ENCODE measurements at places on chromosomes 13 and 19.

DNA sequence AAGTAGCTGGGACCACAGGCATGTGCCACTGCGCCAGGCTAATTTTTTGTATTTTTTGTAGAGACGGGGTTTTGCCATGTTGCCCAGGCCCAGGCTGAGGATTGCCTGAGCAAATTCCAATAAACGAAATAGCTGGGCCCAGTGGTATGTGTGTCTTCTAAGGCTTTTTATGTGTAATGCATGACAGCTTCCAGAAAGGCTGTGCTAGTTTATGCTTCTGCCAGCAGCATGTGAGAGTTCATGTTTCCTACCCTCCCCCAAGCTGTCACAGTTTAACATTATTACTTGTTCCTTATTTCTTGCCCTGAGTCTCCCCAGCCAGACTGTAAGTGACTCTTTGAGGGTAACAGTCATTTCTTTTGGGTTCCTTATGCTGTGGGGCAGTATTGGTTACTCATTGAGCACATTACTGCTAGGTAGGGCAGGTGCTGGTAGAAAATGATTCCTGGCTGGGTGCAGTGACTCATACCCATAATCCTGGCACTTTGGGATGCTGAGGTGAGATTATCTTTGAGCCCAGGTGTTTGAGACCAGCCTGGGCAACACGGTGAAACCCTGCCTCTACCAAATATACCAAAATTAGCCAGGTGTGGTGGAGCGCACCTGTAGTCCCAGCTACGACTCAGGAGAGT, 13.6 kb downstream of the GPATCH1 start:
- DNase-seq = no peak

GRCh38 chr13:37636701-37637100, 38.1 kb upstream of the POSTN start:
- DNase-seq = no peak

DNA sequence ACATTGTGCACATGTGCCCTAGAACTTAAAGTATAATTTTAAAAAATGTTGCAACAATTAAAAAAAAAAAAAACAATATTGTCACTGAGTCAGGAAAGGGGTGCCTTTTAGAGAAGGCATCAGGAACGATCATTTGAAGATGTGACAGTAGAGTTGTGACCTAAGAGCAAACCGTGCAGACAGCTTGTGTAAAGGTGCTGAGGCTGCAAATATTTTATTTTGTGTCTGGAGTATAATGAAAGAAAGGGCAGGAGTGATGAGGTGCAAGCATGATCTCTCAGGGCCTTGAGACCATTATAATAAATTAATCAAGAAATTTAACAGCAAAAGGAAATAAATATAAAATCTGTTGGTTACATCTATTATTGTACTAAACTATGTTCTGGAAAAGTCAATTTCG, 1219.7 kb downstream of the OLFM4 start:
- no peak for DNase-seq

GRCh38 chr13:41411522-41411921, 45.8 kb upstream of the RGCC start:
- peak; percentile 22 for DNase-seq

- DNase-seq = no peak
These were observed 113.8 kb downstream of the IRS2 start for GRCh38 chr13:109672545-109672944.

- DNase-seq = no peak
These were observed 5.1 kb downstream of the COL4A1 start for GRCh38 chr13:110301606-110302553.

GRCh38 chr13:97339988-97340749, 93.8 kb upstream of the RAP2A start:
- no peak for DNase-seq

GRCh38 chr13:99275093-99275469, 16.9 kb upstream of the GPR18 start:
- peak; percentile 51 for DNase-seq

DNA sequence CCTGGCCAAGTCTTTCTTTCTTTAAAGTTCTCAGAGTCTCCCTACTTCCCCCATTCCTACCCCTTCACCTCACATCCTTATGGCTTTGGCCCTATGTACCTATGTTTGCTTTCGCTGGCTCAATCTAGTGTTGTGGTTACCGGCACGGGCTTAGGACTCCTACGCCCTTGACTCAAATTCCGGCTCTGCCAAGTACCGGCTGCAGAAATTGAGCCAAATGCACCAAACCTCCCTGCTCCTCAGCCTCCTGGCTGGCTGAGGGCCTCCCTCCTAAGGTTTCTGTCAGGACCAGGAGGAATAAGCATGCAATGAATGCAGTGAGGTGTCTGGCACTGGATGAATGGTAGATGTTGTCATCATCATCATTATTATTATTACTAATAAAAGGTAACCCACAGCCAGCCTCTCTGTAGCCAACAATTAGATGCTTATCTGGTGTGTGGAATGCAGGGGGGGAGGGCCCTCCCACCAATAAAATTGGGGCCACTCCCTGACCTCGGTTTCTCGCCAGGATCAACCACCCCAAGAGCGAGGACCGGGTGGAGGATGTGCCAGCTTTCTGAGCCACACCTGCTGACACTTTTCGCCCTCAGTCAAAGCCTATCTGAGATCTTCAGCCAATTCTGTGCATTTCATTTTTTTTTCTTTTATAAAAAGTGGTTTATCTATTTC, 20.7 kb downstream of the KLK5 start:
- DNase-seq = no peak

GRCh38 chr13:110409581-110409992, 102.5 kb downstream of the COL4A2 start:
- no peak for DNase-seq

DNA sequence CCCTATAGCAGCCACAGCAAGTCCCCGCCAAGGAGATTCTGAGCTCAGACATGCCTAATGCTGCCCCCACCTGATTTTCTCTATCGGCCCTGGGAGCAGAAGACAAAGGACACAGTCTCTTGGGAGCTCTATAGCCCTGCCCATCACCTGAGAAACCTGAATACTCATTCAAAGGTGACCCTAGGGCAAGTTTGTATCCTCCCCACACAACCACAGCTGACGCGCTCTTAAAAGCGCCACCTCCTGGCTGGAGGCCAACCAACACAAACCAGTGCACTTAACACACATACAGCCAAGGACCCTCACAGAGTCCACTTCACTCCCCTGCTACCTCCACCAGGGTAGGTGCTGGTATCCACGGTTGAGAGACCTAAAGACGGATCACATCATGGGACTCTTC, 8.8 kb upstream of the IGFL4 start:
- no peak for DNase-seq

DNA sequence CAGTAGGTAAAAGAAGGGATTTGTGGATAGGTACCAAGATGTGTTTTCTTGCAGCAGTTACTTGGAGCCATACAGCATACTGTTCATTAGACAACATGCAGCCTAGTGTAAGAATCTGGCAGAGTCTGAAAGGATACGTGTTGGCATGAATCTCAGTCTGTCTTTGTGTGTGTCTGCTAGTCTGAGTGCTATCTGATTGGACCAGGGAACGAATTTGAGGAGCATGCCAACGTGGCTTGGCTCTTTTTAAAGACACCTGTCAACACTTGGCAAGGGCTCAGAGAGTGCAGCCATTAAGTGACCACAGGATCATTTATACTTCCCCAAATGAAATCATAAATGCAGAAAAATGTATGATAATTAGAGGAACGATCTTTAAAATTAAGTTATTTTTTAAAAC, 27.6 kb upstream of the ATXN8OS start:
- DNase-seq = no peak

DNA sequence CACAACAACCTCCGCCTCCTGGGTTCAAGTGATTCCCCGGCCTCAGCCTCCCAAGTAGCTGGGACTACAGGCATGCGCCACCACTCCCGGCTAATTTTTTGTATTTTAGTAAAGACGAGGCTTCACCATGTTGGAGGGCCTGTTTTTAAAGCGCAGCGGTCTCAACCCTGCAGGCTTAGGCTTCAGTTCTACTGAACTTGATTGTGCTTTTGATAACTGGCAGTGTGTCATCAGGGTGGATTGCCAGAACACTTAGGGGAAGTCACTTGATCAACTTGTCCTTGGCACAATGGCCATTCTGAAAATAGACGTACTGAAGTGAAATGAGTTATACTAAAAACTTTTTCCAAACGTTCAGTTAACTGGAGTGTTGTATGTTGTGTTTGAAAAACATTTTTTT, 472.2 kb downstream of the KLF5 start:
- no peak for DNase-seq

Measured in central memory CD4-positive, alpha-beta T cell (primary cell).